Small intestine (tissue), 16 donors: ENCODE measurements at places on chromosomes 1 and 21. TPM values are rescaled to one million over a fixed set of nuclear protein-coding genes. Genes with fewer than 3 reads are reported as not detected.

The SV2A gene
- 1.9 TPM for polyA plus RNA-seq

DNA sequence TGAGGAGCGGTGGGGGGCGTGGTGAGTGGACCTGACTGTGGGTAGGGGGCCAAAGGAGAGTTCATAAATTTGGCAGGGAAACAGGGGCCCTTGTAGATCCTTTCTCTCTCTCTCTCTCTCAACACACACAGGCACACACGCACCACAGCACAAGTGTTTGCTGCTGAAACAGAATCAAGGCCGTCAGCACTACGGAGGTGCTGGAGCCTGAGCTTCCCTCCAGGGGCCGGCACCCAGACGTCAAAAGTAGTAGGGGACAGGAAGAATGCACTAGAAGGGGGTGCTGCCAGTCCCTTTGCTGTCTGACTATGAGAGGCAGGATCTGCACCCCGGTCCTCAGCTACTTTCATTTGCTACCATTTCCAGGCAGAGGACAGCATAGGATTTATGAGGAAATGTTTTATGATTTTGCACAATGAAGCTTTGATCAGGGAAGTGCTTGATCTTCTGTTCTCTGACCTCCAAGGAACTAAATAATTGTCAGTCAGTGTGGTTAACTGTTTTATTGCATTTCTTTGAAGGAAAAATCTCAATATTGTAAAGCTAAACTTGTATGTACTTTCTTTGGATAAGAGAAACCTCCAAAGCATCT is 74.3 kb upstream of the FAM3B start:
- H3K4me3 ChIP-seq: no peak overlapping the region
- no peaks in the 10 kb centered on the region for H3K36me3 ChIP-seq
- no peaks in the 10 kb centered on the region for H3K4me1 ChIP-seq

DNA sequence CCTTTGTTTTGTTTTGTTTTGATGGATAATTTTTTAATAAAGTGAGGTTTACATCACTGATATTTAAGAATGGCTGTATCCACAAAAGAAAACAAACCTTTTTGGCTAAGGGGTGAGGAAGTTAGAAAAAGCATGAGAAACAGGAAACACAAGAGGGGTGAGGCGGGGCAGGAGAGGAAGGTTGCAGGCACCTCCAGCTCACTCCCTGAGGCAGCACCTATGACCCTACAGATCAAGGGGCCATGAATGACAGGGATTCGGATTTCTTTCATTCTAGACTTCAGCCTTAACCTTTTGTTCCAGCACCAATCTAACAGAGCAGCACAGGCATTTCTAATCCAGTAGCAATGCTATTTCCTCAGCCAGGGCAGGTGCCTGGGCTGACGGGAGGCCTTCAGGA is 4.4 kb downstream of the CLCA4 start:
- H3K27me3 ChIP-seq: no peaks in the 10 kb centered on the region
- H3K27ac ChIP-seq: no peak overlapping the region
- H3K36me3 ChIP-seq: no peaks in the 10 kb centered on the region
- no peaks in the 10 kb centered on the region for H3K4me1 ChIP-seq
- no peak for DNase-seq

DNA sequence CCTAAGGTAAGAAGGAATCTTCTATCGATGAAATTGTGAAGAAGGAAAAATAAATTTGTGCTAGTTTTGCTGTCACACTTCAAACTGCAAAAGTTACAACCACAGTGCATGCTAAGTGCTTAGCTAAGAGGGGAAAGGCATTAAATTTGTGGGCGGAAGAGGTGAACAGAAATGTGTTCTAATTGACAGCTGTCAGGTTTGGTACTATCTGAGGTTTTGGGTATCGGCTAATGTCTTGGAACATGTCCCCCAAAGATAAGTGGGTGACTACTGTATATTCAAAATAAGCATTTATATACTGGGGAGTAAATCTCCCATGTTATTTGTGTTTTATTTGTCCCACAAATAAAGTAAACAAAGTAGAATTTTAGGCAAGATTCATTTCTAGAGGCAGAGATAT is 8.0 kb downstream of the CR1 start:
- no peak for DNase-seq
- H3K27me3 ChIP-seq: no peaks in the 10 kb centered on the region
- no peak overlapping the region for H3K27ac ChIP-seq
- H3K36me3 ChIP-seq: no peaks in the 10 kb centered on the region
- no peak overlapping the region for H3K4me3 ChIP-seq

- H3K4me3 ChIP-seq: no peak overlapping the region
- H3K27ac ChIP-seq: no peak overlapping the region
- H3K4me1 ChIP-seq: no peaks in the 10 kb centered on the region
- no peak for DNase-seq
- no peaks in the 10 kb centered on the region for H3K36me3 ChIP-seq
These were observed 383.9 kb downstream of the TGFB2 start for GRCh38 chr1:218728898-218729565.

DNA sequence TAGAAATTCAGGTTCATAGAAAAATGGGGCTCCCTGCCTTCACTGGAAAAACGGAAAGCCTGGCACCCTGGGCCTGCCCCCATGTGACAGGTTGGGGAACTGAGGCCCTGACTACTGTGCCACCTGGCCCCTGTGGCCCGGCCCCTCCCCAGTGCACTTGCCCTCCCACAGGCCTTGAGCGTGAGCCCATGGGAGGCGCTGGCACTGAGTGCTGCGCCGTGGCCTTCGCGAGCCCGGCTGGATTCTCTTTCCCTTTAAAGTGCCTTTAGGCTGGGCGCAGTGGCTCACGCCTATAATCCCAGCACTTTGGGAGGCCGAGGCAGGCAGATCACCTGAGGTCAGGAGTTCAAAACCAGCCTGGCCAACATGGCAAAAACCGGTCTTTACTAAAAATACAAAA is 45.7 kb downstream of the SLC37A1 start:
- peaks cover 82% of the 10 kb centered on the region for H3K36me3 ChIP-seq
- no peak overlapping the region for H3K27ac ChIP-seq
- no peak for DNase-seq
- H3K27me3 ChIP-seq: no peaks in the 10 kb centered on the region

DNA sequence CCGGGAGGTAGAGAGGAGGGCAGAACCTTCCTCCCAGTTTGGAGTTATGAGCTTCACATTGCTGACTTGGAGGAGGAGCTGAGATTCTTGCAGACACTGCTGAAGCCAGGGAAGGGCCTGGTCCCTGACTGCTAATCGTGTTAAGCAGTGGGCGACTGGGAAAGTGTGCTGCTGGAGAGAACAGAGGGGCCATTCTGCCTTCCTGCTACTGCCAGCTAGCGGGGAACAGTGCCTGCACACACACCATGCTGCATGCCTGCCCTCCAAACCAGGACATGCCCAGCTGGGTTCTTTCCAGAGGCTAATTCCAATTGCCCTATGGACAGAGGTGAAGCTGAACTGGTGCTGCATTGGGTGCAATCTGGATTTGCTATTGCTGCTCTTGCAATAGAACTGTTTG is 281.4 kb downstream of the AJAP1 start:
- H3K27me3 ChIP-seq: no peaks in the 10 kb centered on the region
- no peak overlapping the region for H3K4me3 ChIP-seq
- DNase-seq: no peak

DNA sequence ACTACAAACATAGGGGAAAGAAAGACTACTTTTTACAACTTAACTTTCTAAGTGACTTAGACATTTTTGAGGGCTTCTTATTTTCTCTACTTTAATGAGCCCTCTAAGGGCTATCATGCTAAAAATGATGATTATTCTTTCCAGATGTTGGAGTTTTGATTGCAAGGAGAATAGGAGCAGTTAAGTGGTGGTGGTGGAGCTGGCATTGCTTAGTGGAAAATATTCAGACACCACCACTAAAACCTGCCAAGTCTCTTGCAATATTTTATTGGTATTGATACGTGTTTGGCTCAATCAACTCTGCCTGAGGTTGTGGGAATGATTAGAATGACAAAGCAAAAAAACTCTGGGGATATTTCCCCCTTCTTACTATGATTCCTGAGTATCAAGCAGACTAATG is 82.6 kb upstream of the PTGFR start:
- DNase-seq: no peak
- no peaks in the 10 kb centered on the region for H3K4me1 ChIP-seq
- no peak overlapping the region for H3K27ac ChIP-seq

The RNF186 gene
- polyA plus RNA-seq: 41.8 TPM

The PYCR2 gene
- polyA plus RNA-seq: 31.9 TPM

The PLCH2 gene
- polyA plus RNA-seq: 1.1 TPM

The FAM167B gene
- polyA plus RNA-seq: 1.4 TPM

DNA sequence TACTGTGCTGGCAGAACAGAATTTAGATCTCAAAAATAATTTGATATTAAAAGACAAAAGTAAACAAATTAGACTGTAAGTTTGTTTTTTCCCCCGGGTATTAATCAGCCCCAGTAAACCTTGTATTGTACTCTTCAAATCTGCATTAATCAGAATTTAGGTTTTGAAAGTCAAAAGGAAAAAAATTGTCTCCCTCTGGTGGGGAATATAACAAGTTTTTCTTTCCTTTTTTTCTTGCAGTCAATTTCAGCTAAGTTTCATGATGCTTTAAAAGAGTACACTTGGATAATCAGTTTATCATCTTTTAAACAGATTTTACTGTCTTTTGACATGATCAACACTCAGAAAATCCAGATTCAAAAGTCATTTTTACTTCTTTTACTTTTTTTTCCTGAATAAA is 134.5 kb upstream of the PKN2 start:
- peak; percentile 12 for DNase-seq
- no peaks in the 10 kb centered on the region for H3K36me3 ChIP-seq
- no peak overlapping the region for H3K27ac ChIP-seq
- H3K4me3 ChIP-seq: no peak overlapping the region
- H3K27me3 ChIP-seq: no peaks in the 10 kb centered on the region
- H3K4me1 ChIP-seq: no peaks in the 10 kb centered on the region

- H3K4me1 ChIP-seq: no peaks in the 10 kb centered on the region
- H3K27ac ChIP-seq: no peak overlapping the region
- no peak for DNase-seq
- H3K36me3 ChIP-seq: no peaks in the 10 kb centered on the region
- H3K27me3 ChIP-seq: no peaks in the 10 kb centered on the region
These were observed 136.8 kb downstream of the GABPA start for GRCh38 chr21:25871566-25871965.

DNA sequence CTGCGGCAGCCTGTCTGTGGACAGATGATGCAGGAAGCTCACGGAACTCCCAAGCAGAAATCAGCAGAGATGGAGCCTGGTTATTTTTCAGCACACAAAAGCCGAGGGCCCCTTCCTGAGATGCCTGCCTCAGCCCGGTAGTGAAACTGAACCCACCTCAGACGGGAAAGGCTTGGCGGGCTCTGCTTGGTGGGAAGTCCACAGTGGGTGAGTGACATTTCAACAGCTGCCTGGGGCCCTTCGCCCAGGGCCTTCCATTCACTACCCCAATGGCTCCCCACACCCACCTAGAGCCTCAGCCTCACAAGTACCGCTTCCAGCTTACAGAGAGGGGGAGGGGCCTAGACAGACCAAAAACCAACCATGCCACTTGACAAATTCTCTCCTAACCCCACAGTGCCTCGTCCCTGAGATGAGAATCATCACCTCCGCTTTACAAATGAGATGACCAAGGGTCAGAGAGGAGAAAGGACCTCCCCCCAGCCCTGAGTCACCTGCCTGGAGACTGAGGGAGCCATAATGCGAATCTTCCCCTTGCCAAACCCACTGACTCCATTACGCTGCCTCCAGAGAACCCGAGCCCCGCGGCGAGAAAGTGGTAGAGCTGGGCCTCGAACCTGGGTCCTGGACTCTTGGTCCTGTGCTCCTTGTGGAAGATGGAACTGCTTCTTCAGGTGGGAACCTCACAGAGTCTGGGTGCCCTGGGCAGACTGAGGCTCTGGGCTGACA is 3.4 kb upstream of the ECE1 start:
- H3K27me3 ChIP-seq: no peaks in the 10 kb centered on the region
- H3K4me1 ChIP-seq: peaks cover 28% of the 10 kb centered on the region
- DNase-seq: no peak
- peaks cover 25% of the 10 kb centered on the region for H3K36me3 ChIP-seq
- H3K4me3 ChIP-seq: no peak overlapping the region

DNA sequence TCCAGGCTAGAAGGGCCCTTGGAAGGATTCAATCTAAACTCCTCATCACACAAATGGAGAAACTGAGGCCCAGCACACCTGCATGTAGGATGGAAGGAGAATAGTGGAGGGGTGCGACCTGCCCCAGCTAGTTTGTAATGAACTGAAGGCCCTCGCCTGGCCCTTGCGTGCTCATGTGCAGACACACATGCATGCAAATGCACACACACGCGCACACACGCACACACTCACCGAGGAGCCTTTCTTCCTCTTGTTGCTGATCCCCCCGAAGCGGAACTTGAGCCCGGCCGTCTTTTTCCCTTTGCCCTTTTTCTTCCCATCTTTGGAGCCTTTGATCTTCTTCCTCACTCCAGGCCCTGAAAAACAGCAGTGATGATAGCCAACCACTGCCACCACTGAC is 27.9 kb downstream of the CHD5 start:
- H3K27me3 ChIP-seq: peaks cover 5% of the 10 kb centered on the region
- no peaks in the 10 kb centered on the region for H3K4me1 ChIP-seq
- H3K4me3 ChIP-seq: no peak overlapping the region
- no peaks in the 10 kb centered on the region for H3K36me3 ChIP-seq
- no peak for DNase-seq
- no peak overlapping the region for H3K27ac ChIP-seq

DNA sequence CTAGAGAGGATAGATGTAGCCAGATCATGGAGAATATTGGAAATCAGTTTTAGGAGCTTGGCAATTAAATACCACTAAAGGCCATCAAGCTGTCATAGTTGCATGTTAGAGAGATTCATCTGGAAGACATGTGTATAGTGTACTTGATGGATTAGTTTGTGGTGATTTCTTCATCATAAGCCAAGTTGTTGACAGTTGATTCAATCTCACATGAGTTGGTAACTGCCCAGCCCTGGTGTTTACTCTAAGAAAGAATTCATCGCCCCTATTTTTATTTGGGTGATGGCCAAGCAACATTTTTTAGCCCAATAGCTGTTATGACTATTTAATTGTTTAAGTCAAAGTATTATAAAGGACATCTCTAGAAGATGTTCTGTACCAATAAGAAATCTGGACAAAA is 737.6 kb downstream of the PLA2G4A start:
- no peaks in the 10 kb centered on the region for H3K4me1 ChIP-seq
- DNase-seq: no peak
- H3K4me3 ChIP-seq: no peak overlapping the region
- H3K36me3 ChIP-seq: no peaks in the 10 kb centered on the region
- no peaks in the 10 kb centered on the region for H3K27me3 ChIP-seq

GRCh38 chr1:218846181-218846580 is 327.5 kb upstream of the LYPLAL1 start:
- no peaks in the 10 kb centered on the region for H3K27me3 ChIP-seq
- no peak overlapping the region for H3K27ac ChIP-seq
- H3K36me3 ChIP-seq: no peaks in the 10 kb centered on the region
- DNase-seq: no peak
- no peak overlapping the region for H3K4me3 ChIP-seq
- no peaks in the 10 kb centered on the region for H3K4me1 ChIP-seq
